ENCODE measurements at places on chromosomes 7 and 10.

GRCh38 chr10:97718659-97719142, 5.2 kb downstream of the MARVELD1 start:
- no peak for DNase-seq

GRCh38 chr7:26853788-26854393, 10.5 kb downstream of the SKAP2 start:
- no peak for DNase-seq

- DNase-seq, result no peak
Observed at GRCh38 chr7:22586786-22587140, 86.8 kb upstream of the STEAP1B start.

GRCh38 chr7:17520941-17521340, 222.5 kb downstream of the AHR start:
- no peak for DNase-seq

DNA sequence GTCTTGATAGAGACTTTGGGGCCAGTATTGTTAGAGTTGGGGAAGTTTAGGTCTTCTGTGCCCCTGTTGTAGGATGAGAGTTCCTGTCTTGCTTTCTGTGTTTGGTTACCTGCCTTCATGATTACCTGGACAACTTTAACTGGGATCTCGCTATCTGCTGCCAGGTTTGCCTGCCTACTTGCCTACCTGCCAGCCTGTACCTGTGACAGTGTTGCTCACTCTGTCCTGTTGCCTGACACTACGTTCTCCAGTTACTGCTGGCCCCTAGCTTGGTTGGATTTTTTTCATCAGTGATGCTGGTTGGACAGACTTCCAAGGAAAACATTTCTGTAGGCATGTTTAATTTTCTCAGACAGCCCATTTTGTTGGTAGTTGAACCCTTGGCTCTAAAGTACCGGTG, 48.4 kb downstream of the PPP1R9A start:
- DNase-seq, result no peak

GRCh38 chr10:28942012-28942411, 264.7 kb downstream of the BAMBI start:
- DNase-seq, result no peak

DNA sequence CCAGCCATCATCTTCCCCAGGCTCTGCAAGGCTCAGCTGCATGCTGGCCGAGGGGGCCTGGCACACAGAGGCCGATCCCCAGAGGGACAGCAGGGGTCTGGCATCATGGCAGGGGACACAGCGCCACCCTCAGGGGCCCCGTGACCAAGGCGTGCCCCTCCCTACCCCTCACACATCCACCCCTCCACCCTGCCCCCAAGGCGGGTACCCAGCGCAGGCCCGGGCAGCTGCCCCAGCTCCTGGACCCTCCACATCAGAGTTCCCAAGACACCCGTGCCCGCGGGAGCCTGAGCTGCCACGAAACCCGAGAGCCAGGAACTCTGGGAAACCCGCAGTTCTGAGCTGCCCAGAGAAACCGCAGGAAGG, 46.5 kb upstream of the TNRC18 start:
- DNase-seq, result no peak

All from epithelial cell of proximal tubule (primary cell).